CMK (cell line): ENCODE measurements at places on chromosomes 7 and 10.

DNA sequence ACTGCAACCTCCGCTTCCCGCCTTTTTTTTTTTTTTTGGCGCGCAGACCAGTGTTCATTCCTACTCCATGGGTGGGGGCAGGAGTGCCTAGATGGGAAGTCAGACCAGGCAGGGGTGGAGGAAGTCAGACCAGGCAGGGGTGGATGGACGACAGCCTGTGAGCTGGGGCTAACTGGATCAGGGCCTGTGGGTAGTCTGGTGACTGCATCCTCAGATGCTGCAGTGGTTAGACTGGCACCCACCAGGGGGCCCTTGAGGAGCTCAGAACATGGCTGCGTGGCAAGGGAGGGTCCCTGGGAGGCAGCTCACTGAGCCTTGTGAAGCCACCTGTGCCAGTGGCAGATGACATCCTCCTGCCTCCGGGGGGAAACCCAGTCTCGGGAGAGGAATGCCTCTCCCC is 35.1 kb downstream of the RCC1L start:
- no peak for DNase-seq

- DNase-seq, result no peak
Observed at GRCh38 chr7:137755846-137756651, 90.7 kb downstream of the DGKI start.

DNA sequence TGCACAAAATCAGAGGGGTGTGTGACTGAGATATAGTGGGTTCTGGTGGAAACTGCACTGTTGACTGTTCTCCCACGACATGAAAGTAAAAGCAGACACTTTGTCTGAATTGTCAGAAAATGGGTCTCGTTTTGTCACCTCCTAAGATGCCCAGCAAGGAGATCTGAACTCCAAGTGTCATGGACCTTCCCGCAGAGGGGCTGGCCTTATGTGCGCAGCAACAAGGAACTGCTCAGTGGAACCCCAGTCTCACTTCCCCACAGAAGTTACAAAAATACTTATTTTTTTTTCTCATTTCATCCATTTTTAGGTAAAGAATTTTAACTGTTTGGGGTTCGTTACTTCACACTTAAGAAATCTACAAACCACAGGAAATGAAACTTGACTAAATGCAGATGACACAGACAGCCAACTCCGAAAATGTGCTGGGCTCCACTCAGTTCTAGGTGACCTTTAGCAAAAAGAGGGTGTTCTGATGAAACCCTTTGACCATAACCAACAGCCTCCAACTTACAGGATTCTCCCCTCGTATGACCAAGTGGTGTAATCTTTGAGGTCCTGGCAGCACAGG is 115.0 kb downstream of the FAM107B start:
- DNase-seq, result no peak

GRCh38 chr7:68888971-68889385 is 709.3 kb upstream of the AUTS2 start:
- no peak for DNase-seq

- no peak for DNase-seq
Observed at GRCh38 chr10:31574577-31574976, 255.6 kb downstream of the ZEB1 start.

- no peak for DNase-seq
Observed at GRCh38 chr7:112500619-112501018, 19.8 kb downstream of the LSMEM1 start.

GRCh38 chr10:43452356-43452914 is 15.5 kb downstream of the ZNF487 start:
- no peak for DNase-seq

GRCh38 chr7:108142675-108143259 is 12.6 kb upstream of the LAMB4 start:
- DNase-seq, result no peak

DNA sequence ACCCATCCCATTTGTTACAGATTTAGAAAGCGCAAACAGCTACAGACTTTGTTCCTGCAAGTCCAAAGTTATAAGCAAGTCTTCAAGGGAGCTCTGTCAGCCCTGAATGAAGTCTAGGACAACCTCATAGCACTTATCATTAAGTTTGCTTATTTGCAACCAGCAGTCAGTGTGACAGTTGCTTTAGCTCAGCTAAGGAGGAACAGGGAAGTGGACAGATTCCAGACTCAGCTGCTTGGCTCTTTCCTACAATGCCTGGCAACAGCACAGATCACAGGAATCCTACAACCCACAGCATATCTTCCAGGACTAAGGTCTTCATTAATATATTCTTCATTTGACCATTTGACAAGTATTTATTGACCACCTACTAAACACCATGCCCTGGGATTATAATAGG is 17.4 kb upstream of the KIF5B start:
- DNase-seq, result no peak

DNA sequence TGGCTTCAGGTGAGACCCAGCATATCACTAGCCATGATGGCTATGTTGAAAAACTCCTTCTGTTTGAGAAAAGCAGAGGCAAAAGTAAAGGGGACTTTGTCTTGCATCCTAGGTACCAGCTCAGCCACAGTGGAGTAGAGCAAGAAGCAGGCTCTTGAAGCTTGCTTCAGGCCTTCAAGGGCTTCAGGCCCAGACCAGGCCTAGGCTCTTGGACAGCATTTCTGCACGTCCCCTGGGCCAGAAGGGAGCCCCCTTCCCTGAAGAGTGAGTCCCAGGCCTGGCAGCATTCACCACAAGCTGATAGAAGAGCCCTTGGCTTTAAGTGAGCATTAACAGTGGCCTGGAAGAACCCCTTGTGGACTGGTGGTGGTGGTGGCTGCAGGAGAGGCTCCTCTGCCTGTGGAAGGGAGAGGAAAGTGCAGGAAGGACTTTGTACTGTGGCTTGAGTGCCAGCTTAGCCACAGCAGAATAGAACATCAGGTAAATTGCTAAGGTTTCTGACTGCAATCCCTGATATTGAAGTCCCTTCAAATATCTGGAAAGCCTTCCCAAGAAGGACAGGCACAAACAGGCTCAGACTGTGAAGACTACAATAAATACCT is 28.1 kb upstream of the FAM171A1 start:
- no peak for DNase-seq

GRCh38 chr10:27500886-27501285 is 3.2 kb upstream of the RAB18 start:
- DNase-seq, result no peak

- DNase-seq, result no peak
Observed at GRCh38 chr7:108012499-108013430, 9.8 kb upstream of the LAMB1 start.
